ENCODE measurements at places on chromosomes 13 and 19. TPM values are rescaled to one million over a fixed set of nuclear protein-coding genes. Genes with fewer than 3 reads are reported as not detected.

DNA sequence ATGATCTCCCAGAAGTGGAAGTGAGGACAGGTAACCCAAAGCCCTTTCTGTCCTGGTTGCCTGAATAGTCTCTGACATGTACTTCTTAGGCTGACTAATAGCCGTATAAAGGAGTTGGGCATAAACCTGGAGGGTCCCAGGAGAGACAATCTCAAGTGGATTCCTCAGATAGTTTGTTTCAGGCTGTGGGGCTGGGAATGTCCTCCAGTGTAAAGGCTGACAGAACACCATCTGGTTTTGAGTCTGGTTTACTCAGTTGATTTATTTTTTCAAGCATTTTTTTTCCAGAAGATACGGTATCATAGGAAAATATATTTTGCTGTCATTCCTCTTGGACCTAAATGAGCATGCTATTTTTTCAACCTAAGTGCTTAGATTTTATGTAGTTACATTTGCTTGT, 15.2 kb downstream of the HTR2A start:
- H3K27ac ChIP-seq, result no peak overlapping the region
- no peaks in the 10 kb centered on the region for H3K36me3 ChIP-seq

DNA sequence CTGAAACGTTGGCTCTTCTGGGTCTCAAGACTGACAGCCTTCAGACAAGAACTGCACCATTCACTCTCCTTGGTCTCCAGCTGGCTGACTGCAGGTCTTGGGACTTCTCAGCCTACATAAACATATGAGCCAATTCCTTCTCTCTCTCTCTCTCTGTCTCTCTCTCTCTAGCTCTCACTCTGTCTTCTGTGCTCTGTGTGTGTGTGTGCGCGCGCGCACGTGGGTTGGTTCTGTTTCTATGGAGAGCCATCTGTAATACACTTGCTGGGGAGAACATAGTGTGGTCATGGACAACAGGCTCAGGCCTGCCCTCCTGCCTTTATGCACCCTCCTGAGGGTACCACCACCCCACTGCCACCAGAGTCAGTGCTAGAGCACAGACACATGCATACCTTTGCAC, 13.7 kb upstream of the SERPINE3 start:
- H3K27ac ChIP-seq, result no peak overlapping the region
- no peak overlapping the region for H3K4me3 ChIP-seq
- H3K4me1 ChIP-seq, result peaks cover 19% of the 10 kb centered on the region
- no peak for DNase-seq
- peaks cover 2% of the 10 kb centered on the region for H3K27me3 ChIP-seq

DNA sequence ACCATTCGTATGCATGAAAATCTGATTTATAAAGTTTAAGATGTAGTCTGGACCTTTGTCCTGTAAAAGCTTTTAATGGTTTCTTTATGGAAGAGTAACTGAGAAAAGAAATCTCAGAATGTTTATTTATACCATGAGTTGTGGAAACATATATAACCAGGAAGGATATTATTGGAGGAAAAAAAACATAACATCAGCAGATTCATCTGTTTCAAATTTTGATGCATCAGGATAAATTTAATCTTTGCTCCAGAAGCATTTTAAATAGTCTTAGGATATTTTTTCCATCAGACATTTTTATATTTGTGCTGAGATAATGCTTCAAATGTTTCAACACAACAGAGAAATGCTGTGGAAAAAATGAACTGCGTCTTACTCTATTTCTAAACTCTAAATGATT, 31.2 kb upstream of the CSNK1A1L start:
- DNase-seq, result no peak
- H3K27ac ChIP-seq, result no peak overlapping the region
- peaks cover 3% of the 10 kb centered on the region for H3K36me3 ChIP-seq
- no peaks in the 10 kb centered on the region for H3K27me3 ChIP-seq

- H3K27ac ChIP-seq, result peak overlapping the region; percentile 77
- H3K27me3 ChIP-seq, result no peaks in the 10 kb centered on the region
- H3K4me3 ChIP-seq, result peak overlapping the region; percentile 52
- DNase-seq, result no peak
- peaks cover 6% of the 10 kb centered on the region for H3K4me1 ChIP-seq
- no peaks in the 10 kb centered on the region for H3K36me3 ChIP-seq
Measured at GRCh38 chr19:13207237-13207845, 57.1 kb downstream of the IER2 start.

GRCh38 chr13:30863231-30863630, 42.8 kb upstream of the MEDAG start:
- H3K27me3 ChIP-seq, result no peaks in the 10 kb centered on the region
- peaks cover 60% of the 10 kb centered on the region for H3K4me1 ChIP-seq
- no peak for DNase-seq
- peak overlapping the region; percentile 31 for H3K4me3 ChIP-seq
- H3K36me3 ChIP-seq, result no peaks in the 10 kb centered on the region
- H3K27ac ChIP-seq, result peak overlapping the region; percentile 98

The KRTDAP gene
- not detected for total RNA-seq

The SLC17A7 gene
- 0.17 TPM for total RNA-seq

The GZMM gene
- not detected for total RNA-seq

The NLRP9 gene
- total RNA-seq, result not detected

The SCEL gene
- total RNA-seq, result not detected

The TBXA2R gene
- 5.8 TPM for total RNA-seq

The ZNF264 gene
- total RNA-seq, result 29.8 TPM
